ENCODE measurements at places on chromosomes 2 and 18.

DNA sequence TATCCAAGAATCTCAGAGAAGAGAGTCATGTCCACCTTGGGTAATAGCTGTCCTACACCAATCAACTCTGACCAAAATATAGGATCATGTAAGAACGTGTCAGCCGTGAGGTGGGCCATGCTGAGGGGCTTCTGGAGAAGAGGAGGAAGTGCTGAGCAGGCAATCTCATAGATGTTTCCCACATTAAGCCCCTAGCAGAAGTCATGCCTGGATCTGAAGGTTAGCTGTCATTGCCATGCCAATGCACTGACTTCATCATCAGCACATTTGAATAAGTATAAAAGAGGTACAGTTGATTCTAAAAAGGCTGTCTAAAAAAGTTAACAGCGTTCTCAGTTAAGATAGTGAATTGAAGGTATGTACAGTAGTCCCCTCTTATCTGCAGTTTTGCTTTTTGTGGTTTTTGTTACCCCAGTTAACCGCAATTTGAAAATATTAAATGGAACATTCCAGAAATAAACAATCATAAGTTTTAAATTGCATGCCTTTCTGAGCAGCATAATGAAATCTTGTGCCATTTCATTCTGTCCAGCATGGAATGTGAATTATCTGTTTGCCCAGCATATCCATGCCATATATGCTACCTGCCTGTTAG is 67.2 kb upstream of the TMEM17 start:
- DNase-seq = no peak

- DNase-seq = no peak
Measured at GRCh38 chr2:100029460-100029859, 112.9 kb downstream of the AFF3 start.

DNA sequence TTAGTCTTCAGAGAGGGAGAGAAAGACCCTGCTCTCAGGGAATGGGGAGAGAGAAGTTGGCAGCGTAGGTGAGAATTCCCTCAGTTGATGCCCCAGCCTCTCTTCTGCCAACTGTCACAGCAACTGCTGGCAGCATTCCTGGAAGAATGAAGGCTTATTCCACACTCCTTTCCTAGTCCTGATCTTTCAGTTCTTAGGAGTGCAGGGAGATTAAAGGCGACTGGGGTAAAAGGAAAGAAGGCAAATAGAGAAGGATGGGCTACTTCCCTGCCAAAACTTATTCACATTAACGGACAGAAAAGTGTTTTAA is 65.9 kb upstream of the ACAA2 start:
- DNase-seq = no peak

GRCh38 chr2:232341061-232341738 is 37.4 kb upstream of the ALPP start:
- no peak for DNase-seq

- DNase-seq = no peak
Measured at GRCh38 chr18:68962623-68963022, 164.7 kb downstream of the CCDC102B start.

DNA sequence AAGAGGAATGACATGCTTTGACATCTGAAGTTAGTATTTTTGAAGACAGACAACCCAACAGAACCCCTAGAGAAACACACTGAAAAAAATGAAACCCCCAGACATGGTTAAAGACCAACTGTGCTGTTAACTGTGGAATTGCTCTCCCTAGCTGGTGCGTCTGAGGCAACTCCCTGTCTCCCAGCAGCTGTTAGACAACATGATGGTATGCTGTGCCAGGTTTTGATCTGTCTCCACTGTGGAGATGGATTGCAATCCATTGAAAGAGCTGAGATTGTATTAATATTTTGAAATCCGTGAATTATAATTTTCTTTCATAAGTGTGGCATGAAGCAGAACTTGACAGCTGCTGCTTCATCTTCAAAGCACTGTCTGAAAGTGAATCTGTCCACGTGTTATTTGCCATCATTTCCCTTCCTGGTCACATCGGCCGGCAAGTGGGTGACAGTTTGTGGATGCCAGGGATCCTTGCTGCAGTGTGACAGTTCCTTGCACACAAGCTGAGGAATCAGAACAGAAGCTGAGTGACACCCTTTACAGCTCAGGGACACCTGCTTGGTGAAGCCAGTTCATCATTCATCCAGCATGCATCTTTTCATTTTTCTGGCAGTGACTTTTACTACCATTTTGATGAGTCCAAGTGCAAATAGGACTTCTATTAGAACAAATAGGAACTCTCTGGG is 58.2 kb upstream of the ACSL3 start:
- DNase-seq = no peak

GRCh38 chr2:10080536-10081304 is 509 bp upstream of the CYS1 start:
- no peak for DNase-seq

- DNase-seq = no peak
Measured at GRCh38 chr2:66583881-66584280, 149.0 kb downstream of the MEIS1 start.

GRCh38 chr2:18525852-18526251 is 34.6 kb downstream of the RDH14 start:
- DNase-seq = no peak

- no peak for DNase-seq
Measured at GRCh38 chr2:216056739-216057138, 24.9 kb downstream of the PECR start.

DNA sequence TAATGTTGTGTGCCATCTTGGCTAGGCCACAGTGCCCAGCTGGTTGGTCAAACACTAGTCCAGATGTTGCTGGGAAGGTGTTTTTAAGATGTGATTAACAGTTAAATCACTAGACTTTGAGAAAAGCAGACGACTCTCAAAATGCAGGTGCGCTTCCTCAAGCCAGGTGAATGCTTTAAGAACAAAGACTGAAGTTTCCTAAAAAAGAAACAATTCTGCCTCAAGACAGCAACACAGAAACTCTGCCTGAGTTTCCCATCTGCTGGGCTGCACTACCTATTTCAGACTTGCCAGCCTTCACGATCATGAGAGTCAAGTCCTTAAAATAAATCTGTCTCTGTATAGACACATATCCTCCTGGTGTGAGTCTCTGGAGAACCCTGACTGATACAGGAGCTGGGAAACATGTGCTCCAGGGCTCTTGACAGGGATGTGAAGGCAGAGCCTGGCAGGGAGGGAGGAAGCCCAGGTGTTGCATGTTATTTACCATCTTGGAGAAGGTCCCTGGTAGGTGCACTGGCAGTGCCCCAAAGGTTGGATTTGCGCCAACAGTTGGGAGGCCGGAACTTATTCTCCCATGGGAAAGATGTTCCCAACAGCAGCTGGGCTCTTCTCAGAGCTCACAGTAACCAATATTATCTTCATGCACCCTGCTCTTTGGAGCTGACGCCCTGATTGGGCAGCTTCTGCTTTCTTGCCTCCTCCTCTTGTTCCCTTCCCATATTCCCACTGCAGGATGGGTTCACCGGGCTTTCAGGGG is 43.9 kb downstream of the ST6GAL2 start:
- peak; percentile 99 for DNase-seq

DNA sequence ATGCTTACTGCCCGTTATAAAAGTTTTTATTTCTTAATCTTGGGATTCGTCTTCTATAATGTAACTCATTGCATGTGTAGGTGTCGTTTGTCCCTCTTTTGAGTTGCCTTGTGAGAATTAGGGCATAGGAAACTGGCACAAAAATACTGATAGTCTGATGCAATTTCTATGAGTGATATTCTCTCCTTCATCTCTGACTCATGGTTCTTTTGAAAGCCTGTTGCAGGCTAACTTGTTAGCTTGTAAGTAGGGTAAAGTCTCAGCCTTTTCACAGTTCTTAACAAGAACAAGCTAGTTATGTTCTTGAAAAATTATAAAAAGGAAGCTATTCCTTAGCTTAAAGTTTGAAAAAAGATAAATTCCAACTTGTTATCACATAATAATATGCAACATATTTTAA is 1085.4 kb upstream of the NRXN1 start:
- DNase-seq = no peak

DNA sequence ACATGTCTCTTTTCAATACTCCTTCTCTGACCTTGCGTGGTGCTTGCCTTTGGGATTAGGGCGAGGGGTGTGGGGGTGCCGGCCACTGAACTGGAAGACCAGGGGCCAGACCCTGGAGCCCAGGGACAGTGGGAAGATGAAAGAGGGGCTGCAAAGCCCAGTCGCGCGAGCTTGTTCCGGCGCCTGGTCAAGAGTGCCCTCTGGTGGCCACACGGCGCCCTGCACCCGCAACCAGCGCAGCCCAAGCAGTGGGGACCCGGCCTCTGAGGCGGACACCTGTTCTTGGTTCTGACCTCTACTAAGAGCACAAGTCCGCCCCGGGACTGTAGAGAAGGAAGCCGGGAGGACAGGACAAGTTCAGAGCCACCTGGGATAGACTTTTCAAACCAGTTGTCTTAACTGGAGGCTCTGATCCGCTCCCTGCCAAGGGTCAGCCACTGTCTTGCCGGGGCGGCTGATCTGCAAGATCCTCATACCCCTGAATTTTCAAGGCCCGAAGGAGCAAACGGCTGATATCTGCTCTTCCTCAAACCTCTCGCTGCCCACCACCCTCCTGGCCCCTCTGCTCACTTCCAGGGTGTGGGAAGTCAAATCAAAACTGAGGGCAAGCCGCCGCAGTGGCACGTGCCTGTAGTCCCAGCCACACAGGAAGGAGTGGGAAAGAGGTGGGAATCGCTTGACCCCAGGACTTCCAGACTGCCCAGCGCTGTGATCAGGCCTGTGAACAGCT is 14.9 kb upstream of the MSH6 start:
- peak; percentile 45 for DNase-seq

DNA sequence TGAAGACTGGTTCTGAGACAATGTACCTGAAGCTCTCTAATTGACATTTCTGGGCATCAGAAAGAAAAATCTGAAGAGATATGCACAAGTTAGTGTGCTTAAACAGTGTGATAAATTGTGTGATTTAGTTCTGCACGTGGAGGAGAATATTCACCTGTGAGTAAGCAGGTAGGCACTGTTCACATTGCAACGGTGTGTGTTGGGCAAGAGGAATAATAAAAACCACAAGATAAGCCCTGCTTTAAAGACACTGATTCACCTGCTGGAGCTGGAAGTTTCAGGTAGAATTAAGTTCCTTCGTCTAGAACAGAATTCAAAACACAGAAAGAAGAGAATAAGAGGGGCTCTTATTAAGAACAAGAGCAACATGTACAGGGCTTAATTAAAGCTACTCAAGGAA is 864.3 kb upstream of the SOX11 start:
- DNase-seq = no peak

GRCh38 chr18:26134107-26134506 is 438 bp downstream of the PSMA8 start:
- DNase-seq = no peak

DNA sequence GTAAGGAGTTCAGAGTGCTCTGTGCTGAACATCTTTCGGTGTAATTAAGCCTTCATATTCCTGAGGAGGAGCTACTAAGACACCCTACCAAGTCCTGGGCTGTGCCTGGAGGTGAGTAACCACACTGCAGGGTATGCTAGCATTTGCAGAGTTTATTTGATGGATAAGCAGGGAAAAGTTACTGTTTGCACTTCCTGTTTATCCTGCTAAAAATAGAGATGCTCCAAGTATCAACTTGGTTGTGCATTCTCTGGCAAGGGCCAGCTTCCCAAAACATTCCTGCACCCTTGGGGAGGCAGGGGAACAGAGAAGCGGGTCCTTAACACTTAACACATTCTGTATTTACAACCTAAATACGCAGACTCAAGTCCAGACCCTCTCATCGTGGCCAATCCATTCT is 49.8 kb downstream of the PARD6G start:
- no peak for DNase-seq

DNA sequence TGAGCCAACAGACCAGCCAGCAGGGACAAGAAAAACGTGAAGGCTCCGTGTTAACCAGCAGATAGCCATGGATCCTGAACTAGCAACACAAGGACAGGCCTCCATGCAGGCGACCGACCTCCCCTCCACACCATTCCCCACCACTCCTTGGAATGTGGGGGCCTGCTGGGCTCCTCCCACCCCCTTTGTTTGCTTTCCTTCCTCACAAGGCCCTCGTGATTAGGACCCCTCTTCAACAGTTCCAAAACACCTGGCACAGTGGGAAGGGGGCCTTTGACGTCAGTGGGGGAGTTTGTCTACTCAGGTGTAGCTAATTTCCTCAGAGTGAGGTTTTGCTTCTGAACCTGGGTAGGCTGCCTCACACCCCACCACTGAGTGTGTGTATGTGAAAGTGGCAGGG is 37.8 kb downstream of the SLC14A2 start:
- DNase-seq = no peak

DNA sequence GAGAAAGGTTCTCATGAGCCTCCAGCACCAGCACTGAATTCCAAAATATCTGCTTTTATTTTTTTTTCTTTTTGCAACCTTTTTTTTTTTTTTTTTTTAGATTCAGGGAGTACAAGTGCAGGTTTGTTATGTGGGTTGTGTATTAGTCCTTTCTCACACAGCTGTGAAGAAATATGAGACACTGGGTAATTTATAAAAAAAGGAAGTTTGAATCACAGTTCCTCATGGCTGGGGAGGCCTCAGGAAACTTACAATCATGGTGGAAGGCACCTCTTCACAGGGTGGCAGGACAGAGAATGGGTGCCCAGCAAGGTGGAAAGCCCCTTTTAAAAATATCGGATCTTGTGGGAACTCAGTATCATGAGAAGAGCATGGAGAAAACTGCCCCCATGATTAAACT is 7.9 kb upstream of the TMX3 start:
- DNase-seq = no peak

- no peak for DNase-seq
Measured at GRCh38 chr2:7829241-7829640, 852.6 kb upstream of the ID2 start.

GRCh38 chr18:68494802-68495581 is 219.9 kb downstream of the TMX3 start:
- peak; percentile 30 for DNase-seq

- peak; percentile 51 for DNase-seq
Measured at GRCh38 chr2:177604271-177605065, 211.9 kb downstream of the AGPS start.

DNA sequence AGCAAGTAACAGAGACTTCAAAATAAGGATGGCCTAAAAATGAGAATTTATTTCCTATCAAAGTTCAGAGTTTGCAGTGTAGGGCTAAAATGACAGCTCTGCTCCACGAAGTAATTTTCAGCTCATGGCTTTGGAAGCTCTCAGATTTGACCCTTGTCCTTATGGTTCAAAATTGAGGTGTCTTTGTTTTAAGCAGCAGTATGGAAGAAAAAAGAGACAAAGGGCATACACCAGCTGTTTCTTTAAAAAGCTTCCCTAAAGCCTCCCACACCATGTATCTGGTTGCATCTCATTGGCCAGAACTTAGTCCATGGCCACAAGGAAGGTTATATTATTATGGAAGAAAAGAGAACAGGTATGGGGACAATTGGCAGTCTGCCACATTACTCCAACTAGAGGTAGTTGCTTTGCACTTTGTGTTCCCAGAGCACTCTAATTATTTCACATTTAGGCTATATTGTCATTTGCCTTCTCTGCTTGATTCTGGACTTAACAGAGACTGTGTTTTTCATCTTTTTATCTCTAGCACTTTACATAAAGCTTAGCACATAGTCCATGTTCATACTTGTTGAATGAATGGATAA is 180.4 kb downstream of the MCFD2 start:
- peak; percentile 75 for DNase-seq

GRCh38 chr2:135047300-135047699 is at the start of gene MAP3K19:
Gene MAP3K19, minus strand, starts transcription at chr2:135047447. Its CDS starts 22,800 bp downstream, at chr2:135024647.
- DNase-seq = peak; percentile 10

Data from NCI-H2171 treated with DMSO at 0.1 percent for 48 hours (cell line).